ENCODE measurements at places on chromosomes 5 and 9.

- no peak for DNase-seq
Observed at GRCh38 chr5:151094852-151095245, 14.0 kb upstream of the TNIP1 start.

DNA sequence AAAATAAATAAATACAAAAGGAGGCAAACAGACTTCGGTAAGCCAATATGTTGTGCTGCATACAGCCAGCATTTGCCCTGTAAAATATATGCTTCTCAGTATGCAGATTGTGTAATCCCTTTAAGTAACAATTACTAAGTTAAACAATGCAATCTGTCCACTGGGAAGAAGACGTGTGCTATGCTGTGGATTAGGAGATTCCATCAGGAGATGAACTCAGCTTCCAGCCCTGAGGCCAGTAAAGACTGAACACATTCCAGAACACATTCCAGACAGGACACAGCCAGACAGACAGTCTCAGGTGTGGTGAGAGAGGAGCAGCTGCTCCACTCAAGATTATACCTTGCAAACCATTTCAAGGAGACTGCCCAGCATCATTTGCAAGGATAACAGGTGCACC is 97.8 kb downstream of the MPDZ start:
- no peak for DNase-seq

GRCh38 chr9:132973166-132973565 is 5.3 kb upstream of the GFI1B start:
- no peak for DNase-seq

- no peak for DNase-seq
Observed at GRCh38 chr5:68395302-68395701, 179.7 kb downstream of the PIK3R1 start.

GRCh38 chr5:43041110-43041668 is 1.1 kb upstream of the ANXA2R start:
- DNase-seq, result no peak

GRCh38 chr5:151591144-151591819 is at the start of gene FAT2:
Gene FAT2, minus strand, starts transcription at chr5:151591331. Its CDS starts 22,400 bp downstream, at chr5:151568931.
- DNase-seq, result no peak

- no peak for DNase-seq
Observed at GRCh38 chr9:27483576-27483975, 40.5 kb upstream of the IFNK start.

- no peak for DNase-seq
Observed at GRCh38 chr5:82635561-82636288, 357.6 kb upstream of the RPS23 start.

DNA sequence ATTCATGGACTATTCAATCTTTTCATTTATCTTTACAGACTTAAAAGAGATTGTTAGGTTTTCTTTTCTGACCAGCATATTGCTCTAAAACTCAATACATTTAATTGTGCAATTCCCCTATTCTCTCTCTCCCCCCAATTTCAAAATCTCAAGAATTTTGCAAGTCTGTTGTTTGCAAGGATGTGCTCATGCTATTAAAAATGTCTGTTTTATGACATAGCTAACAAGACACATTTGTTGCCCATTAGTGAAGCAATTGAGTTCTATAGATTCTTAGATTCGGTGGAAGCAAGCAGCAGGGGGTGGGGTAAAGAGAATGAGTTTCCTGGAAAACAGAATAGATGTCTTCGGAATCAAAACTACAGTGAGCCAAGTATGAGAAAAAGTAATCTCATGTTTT is 8.5 kb upstream of the CSNK1A1 start:
- DNase-seq, result no peak

DNA sequence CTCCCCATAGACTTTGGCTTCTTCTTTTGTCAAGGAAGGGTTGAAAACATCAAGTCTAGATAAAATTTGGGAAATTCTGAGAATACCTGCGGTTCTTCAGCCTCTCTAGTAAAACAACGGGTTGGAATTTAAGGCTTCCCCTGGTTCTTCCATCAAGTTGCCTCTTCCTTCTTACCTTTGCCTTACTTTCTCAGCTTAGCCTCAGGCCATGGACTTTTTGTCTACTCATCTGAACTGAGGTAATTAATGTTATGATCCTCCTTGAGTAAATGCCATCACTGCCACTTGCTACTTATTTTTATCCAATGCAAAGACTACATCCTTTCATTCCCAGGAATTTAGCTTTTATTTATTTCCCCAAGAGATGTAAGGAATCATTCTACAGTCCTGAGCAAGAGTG is 184.4 kb downstream of the MPDZ start:
- DNase-seq, result no peak

DNA sequence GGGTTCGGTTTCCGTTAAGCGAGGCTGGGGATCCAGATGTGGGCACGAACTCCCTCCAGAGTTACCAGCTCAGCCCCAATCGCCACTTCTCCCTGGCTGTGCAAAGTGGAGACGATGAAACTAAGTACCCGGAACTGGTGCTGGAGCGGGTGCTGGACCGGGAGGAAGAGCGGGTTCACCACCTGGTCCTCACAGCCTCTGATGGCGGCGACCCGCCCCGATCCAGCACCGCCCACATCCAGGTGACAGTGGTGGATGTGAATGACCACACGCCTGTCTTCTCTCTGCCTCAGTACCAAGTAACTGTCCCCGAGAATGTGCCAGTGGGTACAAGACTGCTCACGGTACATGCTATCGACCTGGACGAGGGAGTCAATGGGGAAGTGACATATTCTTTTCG is 803 bp downstream of the PCDHGA7 start:
- DNase-seq, result no peak

DNA sequence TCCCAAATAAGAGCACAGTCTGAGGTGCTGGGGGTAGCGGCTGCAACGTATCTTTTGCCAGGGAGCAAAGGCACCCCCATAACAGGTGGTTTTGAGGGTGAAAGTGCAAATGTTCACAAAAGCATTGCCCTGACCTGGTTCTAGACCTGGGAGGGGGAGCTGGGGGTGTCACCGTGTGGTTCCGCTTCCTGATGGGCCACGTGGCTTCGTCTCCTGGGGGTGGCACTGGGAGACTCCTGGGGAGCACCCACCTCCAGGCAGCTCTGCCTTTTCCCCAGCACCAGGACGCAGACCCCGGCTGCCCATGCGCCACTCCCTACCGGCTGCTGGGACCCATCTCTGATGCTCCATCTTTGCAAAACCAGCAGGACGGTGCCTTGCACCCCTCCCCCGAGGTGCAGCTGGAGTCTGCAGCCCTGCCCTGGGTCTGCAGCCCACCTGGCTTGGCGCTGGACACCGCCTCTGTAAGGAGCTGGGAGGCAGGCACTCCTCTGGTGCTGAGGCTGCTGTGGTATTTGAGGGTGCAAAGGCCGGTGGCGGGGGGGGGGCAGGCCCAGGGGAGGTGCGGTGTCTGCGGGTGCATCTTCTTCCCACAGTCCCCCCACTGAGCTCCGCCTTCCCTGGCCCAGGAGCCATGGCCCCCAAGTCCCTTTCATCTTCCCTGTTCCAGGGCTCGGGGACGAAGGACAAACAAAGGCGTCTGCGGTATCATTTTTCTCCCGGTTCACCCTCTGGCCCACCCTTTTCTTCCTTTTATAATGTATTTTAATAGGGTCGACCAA is 29.8 kb upstream of the RXRA start:
- DNase-seq, result no peak

- no peak for DNase-seq
Observed at GRCh38 chr9:133880851-133881661, 111.1 kb downstream of the VAV2 start.

- no peak for DNase-seq
Observed at GRCh38 chr5:174324680-174325079, 279.2 kb downstream of the NSG2 start.

- DNase-seq, result no peak
Observed at GRCh38 chr9:128087262-128087661, 19.2 kb downstream of the SLC25A25 start.

- DNase-seq, result no peak
Observed at GRCh38 chr9:121886759-121887485, 206.2 kb downstream of the TTLL11 start.

DNA sequence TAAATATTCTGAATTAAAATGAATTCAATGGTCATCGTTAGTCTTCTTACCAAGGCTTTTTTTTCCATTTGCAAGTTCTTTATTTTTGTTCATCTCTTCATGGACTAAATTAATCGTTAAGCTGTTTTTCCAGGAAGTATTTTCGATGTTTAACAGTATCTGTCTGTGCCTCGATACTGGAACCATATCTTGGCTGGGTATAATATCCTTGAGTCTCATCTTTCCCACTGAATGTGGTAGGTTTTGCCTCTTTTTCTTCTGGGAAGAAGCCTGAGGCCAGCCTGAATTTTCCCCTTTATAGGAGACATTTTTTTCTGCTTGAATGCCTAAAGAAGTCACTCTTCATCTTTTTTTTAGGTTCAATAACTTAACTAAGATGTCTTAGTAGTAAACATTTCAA is 4.0 kb upstream of the SEPTIN8 start:
- DNase-seq, result no peak

DNA sequence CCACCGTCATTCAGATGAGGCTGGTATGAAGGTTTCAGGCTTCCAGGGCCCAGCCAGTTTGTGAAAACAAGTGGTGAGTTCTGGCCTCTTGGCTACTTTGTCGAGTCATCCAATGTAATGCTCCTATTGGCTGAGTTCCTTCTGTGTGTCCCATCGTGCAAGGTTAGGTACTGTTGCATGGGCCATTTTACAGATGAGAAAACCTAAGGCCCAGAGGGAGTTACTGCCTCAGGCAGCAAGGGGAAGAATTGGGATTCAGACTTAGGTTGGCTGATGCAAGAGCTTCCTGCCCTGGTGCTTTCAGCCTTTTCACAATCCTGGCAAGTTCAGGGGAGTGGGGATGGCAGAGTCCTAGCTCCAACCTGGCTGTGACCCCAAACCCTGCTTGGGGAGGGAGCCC is 17.4 kb upstream of the PITX1 start:
- no peak for DNase-seq

GRCh38 chr5:116044073-116044472 is 11.8 kb downstream of the ARL14EPL start:
- DNase-seq, result no peak

GRCh38 chr5:126377424-126377823 is 45.8 kb upstream of the GRAMD2B start:
- DNase-seq, result no peak

GRCh38 chr9:78865737-78866136 is 568.8 kb downstream of the PSAT1 start:
- DNase-seq, result no peak

DNA sequence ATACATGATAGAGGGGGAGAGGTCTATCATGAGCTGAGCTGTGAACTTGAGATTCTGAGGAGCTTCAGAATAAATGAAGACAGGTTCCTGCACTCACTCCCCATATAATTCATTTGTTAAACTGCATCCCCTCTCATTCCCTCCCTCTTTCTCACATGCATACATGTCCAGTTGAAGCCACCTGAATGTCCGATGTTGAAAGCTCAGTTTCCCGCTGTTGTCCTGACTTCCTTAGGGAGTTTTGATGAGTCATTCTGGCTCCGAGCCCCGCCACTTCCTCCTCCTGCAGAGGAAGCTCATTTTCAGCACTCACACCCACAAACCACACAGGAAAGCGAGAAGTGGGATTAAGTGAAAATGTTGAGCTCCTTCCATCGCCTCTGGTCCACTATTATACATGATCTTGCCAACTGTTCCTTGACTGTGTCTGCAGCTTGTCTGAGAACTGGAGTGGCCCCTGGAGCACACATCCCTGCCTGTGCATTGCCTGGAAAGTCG is 121.2 kb downstream of the CEMIP2 start:
- DNase-seq, result peak; percentile 79

DNA sequence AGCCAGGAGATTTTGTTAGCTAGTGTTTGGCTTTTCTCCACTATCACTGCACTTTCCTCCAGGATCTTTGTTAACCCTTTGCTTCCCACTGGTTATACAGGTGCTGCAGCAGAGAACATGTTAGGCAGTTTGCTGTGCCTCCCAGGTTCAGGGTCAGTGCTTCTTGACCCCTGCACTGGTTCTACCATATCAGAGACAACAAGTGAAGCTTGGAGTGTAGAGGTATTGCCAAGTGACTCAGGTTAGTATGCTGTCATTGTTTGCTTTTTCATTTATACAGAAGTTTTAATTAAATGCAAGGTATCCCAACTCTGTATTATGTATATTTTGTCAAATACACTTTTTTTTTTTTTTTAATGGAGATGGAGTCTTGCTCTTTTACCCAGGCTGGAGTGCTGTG is 68.4 kb downstream of the GAPVD1 start:
- DNase-seq, result no peak
